ENCODE measurements at places on chromosomes 6 and 20.

- DNase-seq = peak; percentile 27
Observed at GRCh38 chr20:32017711-32018251, 7.5 kb downstream of the CCM2L start.

- peak; percentile 56 for DNase-seq
Observed at GRCh38 chr20:4613718-4614620, 107.7 kb upstream of the PRND start.

- peak; percentile 40 for DNase-seq
Observed at GRCh38 chr6:26087284-26088115, at the start of gene HFE. HFE (plus strand) TSS chr6:26087429; CDS start chr6:26087441, 12 bp downstream.

DNA sequence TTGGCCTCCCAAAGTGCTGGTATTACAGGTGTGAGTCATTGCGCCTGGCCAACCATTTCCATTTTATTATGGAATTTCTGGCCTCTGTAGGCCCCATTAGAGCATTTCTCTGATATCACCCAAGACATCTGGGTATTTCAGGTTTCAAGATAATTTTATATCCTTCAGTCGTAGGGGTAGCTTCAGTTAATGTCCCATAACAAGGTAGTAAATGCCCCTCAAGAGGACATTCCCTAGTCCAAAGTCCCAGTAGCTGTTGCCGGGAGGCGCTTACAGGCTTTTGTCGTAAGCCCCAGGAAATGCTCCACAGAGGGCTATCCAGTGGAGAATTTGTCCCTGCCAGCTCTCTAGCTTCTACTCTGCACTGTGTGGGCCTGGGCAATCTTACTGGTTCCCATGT lies 24.4 kb downstream of the EFCAB8 start:
- DNase-seq = no peak

DNA sequence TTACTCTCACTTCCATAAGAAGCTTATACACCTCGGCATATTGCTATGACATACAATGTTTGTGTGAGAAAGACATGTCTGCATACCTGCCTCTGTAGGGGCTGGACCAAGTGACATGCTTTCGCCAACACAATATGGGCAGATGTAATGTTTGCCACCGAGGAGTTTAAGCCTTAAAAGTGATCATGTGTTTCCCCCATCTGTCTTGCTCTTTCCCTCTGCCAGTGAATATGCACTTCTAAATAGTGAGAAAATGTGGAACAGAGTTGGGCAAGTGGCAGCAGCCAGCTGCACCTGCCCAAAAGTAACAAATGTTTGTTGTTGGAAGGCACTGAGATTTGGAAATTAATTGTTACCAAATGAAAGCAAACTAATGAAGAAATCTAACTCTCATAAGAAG lies 274.8 kb upstream of the BTBD3 start:
- DNase-seq = no peak

DNA sequence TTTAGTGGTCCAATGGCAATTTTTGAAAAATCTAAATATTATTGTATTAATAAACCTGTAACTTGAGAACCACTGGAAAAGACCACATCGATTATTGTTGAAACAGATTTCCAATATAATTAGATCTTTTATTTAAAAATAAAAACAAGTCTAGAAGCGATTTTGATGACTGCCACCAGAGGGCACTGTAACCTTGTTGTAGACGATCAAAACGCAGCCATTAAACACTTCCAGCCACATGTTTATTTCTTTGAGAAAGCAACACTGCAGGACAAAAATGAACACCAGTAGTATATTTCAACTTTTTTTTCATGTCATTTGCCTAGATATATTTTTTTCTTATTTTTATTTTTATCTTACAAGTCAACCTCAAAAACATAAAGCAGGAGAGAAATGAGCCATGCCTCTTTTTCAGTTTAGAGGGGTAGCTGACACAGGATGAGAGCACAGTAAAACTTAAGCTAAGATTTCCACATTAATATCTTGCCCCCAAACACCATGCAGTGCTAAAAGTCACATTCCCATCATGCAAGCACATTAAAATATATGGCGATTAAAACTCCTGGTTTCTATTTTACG lies 115.4 kb downstream of the OPRM1 start:
- peak; percentile 63 for DNase-seq

DNA sequence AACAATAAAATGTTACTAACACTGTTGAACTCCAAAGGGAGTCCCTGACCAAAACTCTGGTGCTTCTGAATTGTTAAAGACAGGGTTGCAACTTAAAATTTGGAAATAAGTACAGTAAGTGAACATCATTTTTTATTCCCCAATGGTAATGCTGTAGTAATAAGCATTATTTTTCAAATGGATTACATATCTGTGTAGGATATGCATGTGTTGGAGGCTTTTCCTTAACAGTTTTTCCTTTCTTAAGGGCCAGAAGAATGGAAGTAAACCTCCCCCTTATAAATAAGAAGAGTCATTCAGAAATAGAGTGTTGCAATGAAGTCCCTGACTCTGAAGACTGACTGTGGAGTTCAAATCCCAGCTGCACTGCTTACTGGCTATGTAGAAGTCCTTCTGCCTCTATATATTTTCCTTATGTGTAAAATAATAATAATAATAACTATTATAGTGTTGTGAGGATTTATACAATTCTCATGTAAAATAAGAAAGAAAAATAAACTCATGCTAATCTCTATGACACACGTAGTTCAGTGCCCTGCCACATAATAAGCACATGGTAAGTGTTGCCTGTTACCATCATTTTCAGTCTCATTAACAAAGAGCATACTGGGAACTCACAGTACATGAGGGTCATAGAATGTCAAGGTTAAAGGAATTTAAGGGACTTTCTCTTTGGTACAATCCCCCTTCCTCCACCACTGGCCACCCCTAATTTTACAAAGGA lies 129.8 kb upstream of the SMLR1 start:
- DNase-seq = no peak

- DNase-seq = no peak
Observed at GRCh38 chr6:572596-573265, 84.2 kb downstream of the HUS1B start.

- no peak for DNase-seq
Observed at GRCh38 chr20:25251558-25251957, 3.7 kb downstream of the PYGB start.

- DNase-seq = no peak
Observed at GRCh38 chr6:34084591-34085290, 61.1 kb downstream of the GRM4 start.

DNA sequence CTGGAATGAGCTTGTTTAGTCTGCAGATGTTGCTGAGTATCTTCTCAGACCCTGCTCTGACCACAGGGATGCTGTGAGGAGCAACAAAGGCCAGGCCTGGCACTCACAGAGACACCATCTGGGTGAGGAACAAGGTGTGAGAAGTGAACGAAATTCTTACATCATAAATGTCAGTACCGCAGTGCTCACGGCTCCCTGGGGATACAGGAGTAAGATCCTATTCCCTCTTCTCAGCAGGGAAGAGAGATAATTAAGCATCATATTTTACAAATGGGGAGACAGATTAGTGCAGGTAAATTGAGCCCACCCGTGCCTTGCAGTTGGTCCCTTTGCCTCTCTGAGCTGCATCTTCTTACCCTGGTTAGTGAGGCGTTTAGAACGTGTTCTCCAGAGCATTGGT lies 106.2 kb downstream of the DTD1 start:
- DNase-seq = no peak

DNA sequence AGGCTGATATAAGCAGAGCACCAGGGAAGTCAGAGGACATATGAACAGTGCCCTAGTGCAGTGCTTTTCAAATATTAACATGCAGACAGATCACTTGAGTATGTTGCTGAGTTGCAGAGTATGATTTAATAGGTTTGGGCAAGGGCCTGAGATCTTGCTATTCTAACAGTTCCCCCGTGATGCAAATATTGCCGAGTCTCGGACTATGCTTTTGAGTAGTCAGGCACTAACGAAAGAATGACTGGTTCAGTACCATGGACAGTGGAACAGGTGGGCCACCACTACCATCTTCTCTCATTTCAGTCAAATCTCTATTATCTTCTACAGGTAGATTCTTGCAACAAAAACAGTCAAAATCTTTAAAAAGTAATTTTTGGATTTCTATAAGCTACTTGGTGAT lies 3.7 kb upstream of the TMEM200A start:
- no peak for DNase-seq

- DNase-seq = no peak
Observed at GRCh38 chr6:136763716-136764516, 28.4 kb downstream of the MAP3K5 start.

DNA sequence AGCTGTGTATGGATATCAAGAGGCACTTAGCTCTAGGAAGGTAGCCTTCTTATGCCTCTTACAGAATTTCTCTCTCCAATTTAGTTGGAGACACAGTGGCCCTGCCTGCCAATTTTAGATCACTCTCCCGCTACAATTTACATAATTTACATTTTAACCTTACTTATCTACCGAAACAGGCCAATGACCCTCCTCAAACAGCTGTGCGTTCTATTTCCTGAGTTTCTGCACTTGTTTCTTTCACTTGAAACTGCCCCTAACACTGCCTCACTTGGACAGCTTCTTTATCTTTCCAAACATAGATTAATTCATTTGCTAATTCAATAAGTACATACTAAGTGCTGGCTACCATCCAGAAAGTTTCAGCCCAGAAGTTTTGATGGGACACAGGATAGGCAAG lies 52.9 kb upstream of the HDDC2 start:
- DNase-seq = no peak

GRCh38 chr20:44071526-44072111 lies 115.4 kb downstream of the JPH2 start:
- no peak for DNase-seq

DNA sequence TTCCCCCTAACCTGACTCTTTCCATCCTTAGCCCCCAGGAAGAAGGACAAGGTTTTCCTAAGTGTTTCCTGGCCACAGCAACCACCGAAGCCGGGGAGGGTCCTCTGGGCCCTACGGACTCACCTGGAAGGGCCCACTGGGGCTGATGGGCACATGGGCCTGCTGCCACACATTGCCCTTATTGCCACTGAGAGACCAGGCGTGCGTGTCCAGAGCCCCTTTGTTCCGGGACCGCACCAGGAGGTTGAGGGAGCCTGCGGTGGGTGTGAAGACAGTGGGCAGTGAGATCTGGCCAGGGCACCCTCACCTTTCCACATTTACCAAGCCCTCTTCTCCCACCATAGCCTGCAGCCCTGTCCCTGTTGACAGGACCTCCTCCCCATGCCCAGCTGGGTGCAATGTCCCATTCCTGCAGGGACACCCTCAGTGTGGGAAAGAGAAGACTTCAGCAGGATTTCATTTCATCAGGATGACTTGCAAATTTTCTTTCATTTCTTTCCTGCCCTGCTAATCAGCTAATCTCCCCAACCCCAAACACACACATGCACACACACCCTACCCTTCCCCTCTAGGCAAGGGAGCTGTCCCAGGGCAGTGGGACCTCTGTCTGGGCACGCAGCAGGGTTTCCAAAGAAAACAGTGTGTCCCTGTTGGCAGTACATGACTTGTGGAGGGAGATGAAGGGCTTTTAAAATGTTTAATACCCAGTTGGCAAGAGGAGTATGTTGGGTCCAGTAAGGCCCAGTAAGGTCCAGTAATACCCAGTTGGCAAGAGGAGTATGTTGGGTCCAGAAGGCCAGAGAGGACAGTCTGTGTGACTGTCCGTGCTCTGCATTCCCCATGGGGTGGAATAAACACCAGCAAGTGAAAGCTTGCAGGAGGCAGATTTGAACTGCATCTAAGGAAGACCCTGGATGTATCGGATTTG lies 59.0 kb downstream of the MDGA1 start:
- no peak for DNase-seq

- no peak for DNase-seq
Observed at GRCh38 chr6:47258724-47259347, 50.9 kb downstream of the TNFRSF21 start.

- no peak for DNase-seq
Observed at GRCh38 chr6:166223079-166223478, 55.4 kb upstream of the TBXT start.

DNA sequence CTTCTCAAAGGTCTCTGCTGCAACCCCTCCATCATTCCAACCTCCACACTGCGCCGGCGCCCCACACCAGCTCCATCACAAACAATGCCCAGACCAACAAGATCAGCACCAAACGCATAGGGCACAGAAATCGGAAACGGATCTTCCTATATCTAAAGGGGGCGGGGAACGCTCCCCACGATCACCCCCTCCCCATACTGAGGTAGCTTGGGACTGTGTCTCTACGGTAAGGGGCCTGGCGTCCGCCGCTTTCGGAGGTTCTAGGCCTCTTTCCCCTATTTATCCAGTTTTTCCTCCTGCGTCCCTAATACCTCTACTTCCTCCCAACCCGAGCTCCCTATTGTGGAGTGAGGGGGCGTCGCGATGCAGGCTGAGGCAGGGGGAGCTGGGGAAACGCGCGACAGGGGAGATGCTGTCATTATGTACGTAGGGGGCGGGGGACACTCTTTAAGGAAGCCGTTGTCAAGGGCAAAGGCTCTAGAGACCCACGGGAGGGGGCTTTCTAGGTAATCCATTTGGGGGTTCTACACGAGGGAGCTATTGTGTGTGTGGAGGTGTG lies 909 bp downstream of the DNAAF9 start:
- DNase-seq = peak; percentile 26

- no peak for DNase-seq
Observed at GRCh38 chr6:28478518-28478917, 35.2 kb upstream of the ZSCAN23 start.

DNA sequence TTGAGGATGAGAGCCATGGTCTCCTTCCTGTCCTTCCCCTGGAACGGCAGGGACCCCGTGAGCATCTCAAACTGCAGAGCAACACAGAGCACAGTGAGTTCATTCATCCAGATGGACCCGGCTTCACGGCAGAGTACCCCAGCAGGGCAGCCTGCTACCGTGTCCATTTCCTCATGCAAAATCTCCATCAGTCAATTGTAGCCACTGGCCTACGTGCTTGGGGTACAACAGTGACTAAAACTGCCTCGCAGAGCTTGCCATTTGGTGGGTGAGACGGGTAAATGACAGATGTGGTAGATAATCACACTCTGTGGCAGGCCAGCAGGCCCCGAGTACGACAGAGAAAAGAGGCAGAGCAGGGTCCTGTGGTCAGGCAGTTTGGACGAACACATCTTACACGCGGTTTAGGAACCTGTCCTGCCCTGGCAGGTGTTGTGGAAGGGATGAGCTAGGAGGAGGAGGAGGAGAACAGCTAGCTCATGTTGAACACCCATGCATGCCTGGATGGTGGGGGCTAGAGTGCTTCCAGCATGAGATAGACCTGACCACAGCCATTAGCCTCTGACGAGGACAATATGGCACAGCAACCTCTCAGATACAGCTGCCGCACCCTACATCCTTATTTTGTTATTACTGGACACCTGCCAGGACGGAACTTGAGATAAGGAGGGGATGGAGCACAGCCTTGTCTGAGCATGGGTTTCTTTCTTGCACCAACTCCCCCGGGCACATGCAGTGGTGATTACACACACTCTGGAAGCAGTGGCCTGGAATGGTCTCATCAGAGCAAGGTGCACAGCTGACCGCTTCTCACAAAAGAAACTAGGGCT lies 95.6 kb downstream of the RAMACL start:
- peak; percentile 29 for DNase-seq

DNA sequence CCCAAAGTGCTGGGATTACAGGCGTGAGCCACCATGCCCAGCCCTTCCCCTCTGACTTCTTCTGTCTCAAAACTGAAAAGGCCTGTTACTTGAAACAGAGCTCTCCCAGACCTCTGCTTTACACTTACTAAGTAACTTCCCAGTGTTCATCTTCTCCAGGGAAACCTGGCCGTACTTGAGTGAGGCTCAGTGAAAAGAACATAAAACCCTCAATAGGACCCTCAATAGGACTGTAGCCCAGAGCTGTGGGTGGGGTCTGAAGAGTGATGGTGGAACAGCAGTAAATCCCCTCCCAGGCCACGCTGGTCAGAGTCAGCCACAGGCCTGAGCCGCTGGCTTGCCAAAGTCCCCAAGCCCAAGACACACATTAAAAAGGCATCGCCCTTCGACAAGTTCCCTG lies 145.4 kb downstream of the NFATC2 start:
- no peak for DNase-seq

- no peak for DNase-seq
Observed at GRCh38 chr6:170277893-170278742, 12.8 kb downstream of the DLL1 start.
